ENCODE measurements at places on chromosomes 2 and 18.

GRCh38 chr2:232363784-232364615 lies 14.6 kb upstream of the ALPP start:
- H3K4me3 ChIP-seq = no peak overlapping the region
- no peaks in the 10 kb centered on the region for H3K36me3 ChIP-seq
- no peaks in the 10 kb centered on the region for H3K27me3 ChIP-seq
- DNase-seq = no peak
- H3K27ac ChIP-seq = no peak overlapping the region

GRCh38 chr18:63763831-63764600 lies 11.2 kb upstream of the SERPINB7 start:
- no peak for DNase-seq
- H3K4me3 ChIP-seq = no peak overlapping the region
- H3K27me3 ChIP-seq = no peaks in the 10 kb centered on the region
- no peaks in the 10 kb centered on the region for H3K4me1 ChIP-seq
- no peak overlapping the region for H3K27ac ChIP-seq
- H3K36me3 ChIP-seq = no peaks in the 10 kb centered on the region

DNA sequence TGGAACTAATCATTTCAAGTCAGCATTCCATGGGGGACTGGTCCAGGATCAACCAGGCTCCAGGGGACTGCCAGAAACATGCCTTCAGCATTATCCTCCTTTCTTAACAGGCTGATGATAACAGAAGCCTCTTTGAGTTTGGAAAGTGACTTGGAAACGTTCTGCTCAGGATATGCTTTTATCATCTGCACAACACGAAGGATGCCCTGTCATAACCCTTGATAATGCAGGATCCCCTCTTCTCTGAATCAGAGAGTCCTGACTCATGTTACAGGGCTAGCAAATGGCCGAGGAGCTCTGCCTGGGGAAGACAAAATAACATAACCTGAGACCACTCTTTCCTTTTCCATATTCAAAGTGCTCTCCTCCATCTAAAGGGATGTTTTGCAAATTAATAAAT lies 6.7 kb downstream of the SCYGR3 start:
- no peaks in the 10 kb centered on the region for H3K27me3 ChIP-seq
- no peak overlapping the region for H3K4me3 ChIP-seq
- H3K27ac ChIP-seq = no peak overlapping the region
- no peaks in the 10 kb centered on the region for H3K36me3 ChIP-seq
- no peaks in the 10 kb centered on the region for H3K4me1 ChIP-seq

GRCh38 chr2:54809819-54810218 lies 86.4 kb downstream of the EML6 start:
- no peak overlapping the region for H3K27ac ChIP-seq
- DNase-seq = no peak
- H3K4me3 ChIP-seq = no peak overlapping the region
- H3K27me3 ChIP-seq = no peaks in the 10 kb centered on the region

DNA sequence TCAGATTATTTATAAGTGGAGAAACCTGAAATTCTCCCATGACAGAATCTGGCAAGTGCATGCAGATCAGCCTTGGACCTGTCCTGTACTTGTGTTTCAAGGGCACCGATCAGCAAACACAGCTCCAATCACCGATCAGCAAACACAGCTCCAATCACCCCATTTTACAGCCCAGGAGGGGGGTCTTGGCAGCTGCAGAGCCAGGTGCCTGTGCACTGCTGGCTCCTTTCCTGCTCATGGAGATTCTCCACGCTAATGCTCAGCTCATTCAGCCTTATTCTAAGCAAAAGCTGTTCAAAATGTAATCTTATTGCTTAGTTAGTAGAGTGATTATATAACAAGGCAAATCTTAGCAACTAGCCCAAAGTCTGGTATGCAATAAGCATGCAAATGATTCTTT lies 623.1 kb upstream of the HS6ST1 start:
- DNase-seq = no peak
- no peaks in the 10 kb centered on the region for H3K36me3 ChIP-seq
- H3K27me3 ChIP-seq = no peaks in the 10 kb centered on the region
- no peak overlapping the region for H3K27ac ChIP-seq

GRCh38 chr2:240959941-240960308 lies 38.5 kb upstream of the SNED1 start:
- H3K27me3 ChIP-seq = no peaks in the 10 kb centered on the region
- no peaks in the 10 kb centered on the region for H3K36me3 ChIP-seq
- H3K4me1 ChIP-seq = peaks cover 59% of the 10 kb centered on the region
- H3K27ac ChIP-seq = peak overlapping the region; percentile 80
- peak; percentile 85 for DNase-seq

- peaks cover 20% of the 10 kb centered on the region for H3K4me1 ChIP-seq
- no peak for DNase-seq
- H3K4me3 ChIP-seq = no peak overlapping the region
- peak overlapping the region; percentile 53 for H3K27ac ChIP-seq
- H3K36me3 ChIP-seq = no peaks in the 10 kb centered on the region
These were observed 178.7 kb downstream of the EN1 start for GRCh38 chr2:118668431-118669424.
